Left ventricle myocardium inferior (tissue), 1 donor: ENCODE measurements at places on chromosomes 13 and 19. TPM values are rescaled to one million over a fixed set of nuclear protein-coding genes. Genes with fewer than 3 reads are reported as not detected.
A peak's percentile ranks its signal among the peaks of the same experiment; 100 is the strongest.

DNA sequence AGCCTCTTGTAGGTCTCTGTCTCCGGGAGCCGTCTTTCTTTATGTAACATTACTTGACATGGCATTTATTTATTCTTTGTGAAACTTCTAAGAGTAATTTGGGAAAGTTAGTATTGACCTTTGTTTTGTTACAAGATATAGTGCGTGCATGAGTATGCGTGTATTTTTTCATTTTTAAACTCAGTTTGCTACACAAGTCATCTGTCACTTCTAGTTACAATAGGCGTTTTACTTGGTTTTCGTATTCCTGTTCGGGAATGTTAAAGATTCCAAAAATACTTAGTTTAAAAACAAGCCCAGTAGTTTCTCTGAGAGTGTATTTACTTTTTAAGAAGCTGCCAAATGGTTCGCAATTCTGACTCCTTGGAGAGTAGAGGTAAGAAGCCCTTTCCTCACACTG is 3.2 kb downstream of the PDS5B start:
- DNase-seq: no peak

- DNase-seq: no peak
These were observed 310.4 kb downstream of the SPRY2 start for GRCh38 chr13:80030491-80030890.

DNA sequence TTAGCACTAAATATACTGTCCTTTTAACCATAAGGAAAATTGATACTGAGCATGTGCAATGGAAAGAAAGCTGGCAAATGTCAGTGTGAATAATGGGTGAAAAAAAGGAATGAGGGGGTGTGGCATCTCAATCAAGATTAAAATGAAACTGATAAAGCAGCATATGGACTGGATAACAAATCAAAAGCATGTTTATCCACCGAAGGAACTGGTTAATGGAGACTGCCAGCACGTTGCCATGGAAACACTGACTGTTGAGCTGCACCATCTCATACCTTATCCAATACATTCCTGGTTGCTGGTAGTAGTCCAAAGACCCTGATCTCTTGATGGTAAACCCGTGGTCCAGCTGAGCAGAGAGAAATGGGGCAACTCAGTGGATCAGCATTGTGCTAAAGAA is 311.4 kb upstream of the MAB21L1 start:
- DNase-seq: no peak

GRCh38 chr19:1025960-1026782 is at the start of gene CNN2:
CNN2 (plus strand) TSS chr19:1026608; CDS start chr19:1026662, 54 bp downstream.
- peak; percentile 84 for DNase-seq

DNA sequence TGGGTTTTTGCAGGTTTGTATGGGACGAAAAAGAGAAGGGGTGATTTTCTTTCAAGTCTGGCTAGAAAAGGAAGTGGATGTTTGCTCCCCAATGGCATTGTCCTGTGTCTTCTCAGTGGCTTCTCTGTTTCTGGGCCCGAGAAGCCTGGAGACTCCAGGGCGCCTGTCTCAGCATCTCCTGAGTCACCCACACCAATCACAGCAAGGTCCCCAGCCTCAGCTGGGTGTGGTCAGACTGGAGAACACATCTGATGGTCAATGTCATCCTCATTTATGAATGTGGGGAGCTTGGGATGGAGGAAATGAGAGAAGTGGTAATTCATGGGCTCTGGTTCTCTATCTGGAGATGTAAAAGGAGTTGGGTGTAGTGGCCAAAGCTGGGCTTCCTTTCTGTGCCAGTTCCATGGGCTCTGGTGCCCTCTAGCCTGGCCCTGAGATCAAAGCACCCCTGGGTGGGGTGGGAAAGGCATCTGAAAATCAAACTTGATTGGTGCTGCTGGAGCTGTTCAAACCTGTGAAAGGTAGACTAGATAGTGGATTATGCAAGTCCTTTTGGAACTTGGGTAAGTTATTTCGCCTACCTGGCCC is 13.4 kb downstream of the RASL11A start:
- DNase-seq: no peak

GRCh38 chr19:48965806-48966540 is 864 bp downstream of the FTL start:
- DNase-seq: peak; percentile 89

- no peak for DNase-seq
These were observed 17.9 kb downstream of the NECTIN2 start for GRCh38 chr19:44863990-44864389.

DNA sequence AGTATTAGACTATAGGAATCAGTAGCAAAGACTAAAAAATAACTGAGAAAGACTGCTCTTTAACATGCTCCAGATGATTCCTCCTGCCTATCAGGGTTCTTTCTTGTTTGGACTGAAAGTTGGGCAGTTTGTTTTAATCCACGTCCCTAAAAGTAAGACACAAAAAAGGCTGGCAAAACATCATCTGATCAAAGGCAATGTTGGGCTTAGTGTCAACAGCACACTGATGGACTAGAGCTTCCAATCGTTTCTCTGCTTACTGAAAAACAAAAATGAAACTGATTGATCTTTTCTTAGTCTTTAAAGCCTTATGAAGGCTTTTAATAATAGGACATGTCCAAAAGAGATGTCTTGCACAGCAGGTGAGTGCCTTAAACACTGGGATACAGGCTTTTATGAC is 1567.9 kb upstream of the PRR20A start:
- no peak for DNase-seq

DNA sequence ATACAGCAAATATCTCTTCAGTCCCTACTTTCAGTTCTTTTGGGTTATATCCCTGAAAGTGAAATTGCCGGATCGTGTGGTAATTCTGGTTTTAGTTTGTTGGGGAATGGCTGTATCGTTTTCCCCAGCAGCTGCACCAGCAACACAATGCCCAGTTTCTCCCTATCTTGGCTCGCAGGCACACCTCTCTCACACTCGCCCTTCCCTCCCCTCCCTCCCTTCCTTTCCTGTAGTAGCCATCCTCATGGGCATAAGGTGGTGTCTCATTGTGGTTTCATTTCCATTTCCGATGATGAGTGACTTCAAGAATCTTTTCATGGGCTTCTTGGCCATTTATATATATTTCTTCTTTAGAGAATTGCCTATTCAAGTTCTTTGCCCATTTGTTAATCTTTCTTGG is 8.6 kb upstream of the GPR18 start:
- no peak for DNase-seq

- no peak for DNase-seq
These were observed 628 bp downstream of the BEST2 start for GRCh38 chr19:12752056-12752781.

DNA sequence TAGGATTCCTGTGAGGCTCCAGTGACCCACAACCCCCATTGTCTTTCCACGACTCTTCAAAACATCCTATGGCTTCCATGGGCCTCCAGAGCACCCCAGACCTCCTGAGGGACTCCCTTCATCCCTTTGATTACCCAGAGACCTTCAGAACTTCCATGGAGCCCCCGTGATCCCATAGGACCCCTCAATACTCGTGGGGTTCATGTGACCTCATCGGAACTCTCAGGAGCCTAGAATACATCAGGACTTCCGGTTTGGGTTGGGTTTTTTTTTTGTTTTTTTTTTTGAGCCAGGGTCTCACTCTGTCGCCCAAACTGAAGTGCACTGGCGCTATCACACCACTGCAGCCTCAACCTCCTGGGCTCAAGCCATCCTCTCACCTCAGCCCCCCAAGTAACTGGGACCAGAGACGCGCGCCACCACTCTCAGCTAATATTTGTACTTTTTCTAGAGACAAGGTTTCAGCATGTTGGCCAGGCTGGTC is 774 bp downstream of the ALDH16A1 start:
- no peak for DNase-seq

- DNase-seq: peak; percentile 62
These were observed 15.7 kb downstream of the PNPLA6 start for GRCh38 chr19:7550987-7551761.

DNA sequence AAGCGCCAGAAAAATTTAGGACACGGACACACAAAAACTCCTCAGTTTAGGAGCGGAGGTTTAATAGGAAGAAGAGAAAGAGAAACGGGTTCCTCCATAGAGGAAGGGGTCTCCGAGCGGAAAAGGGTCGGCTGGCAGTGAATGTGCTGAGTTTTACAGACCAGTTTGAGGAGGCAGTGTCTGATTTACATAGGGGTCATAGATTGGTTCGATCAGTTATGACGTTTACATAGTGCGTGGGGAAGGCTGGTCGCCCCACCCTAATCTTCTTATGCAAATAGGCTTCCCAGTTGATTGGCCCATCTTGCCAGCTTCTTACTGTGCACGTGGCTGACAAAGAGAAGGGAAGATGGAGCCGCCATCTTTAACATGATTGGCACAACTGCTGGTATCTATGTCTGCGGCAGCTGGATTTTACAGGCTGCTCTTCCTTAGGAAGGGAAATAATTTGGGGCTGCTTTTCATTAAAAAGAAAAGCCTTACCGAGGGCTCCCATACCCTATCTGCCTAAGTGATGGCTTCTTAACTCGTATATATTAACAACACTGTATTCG is 1.2 kb upstream of the ZNF225 start:
- DNase-seq: no peak

- DNase-seq: no peak
These were observed 9.0 kb downstream of the FPR3 start for GRCh38 chr19:51803967-51804366.

- DNase-seq: no peak
These were observed 61.6 kb downstream of the ANKRD10 start for GRCh38 chr13:110853235-110853721.

- DNase-seq: no peak
These were observed 2.5 kb downstream of the URI1 start for GRCh38 chr19:29944390-29945012.

GRCh38 chr13:80132741-80133601 is 208.0 kb downstream of the SPRY2 start:
- DNase-seq: peak; percentile 47

DNA sequence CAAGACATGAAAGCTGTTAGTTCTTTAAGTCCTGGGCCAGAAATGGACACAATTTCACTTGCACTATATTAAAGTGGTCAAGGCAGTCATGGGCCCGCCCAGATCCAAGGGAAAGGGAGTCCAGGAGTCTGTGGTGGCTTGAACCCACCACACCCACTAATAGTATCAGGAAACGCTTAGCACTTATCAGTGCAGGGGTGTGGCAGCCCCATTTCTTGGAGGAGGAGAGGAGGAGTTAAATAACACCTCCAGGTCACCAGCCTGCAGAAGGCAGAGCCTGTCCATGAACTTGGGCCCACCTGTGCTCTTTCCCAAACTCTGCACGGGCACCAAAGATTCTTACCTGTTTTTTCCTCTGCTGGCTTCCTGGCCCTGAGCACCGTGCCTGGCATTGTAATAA is 5.4 kb upstream of the NTN5 start:
- no peak for DNase-seq

GRCh38 chr13:30882026-30882850 is 23.8 kb upstream of the MEDAG start:
- no peak for DNase-seq

GRCh38 chr19:1324806-1325567 is 39.3 kb downstream of the EFNA2 start:
- peak; percentile 39 for DNase-seq

- DNase-seq: no peak
These were observed 13.9 kb downstream of the NLRP12 start for GRCh38 chr19:53810187-53810546.

DNA sequence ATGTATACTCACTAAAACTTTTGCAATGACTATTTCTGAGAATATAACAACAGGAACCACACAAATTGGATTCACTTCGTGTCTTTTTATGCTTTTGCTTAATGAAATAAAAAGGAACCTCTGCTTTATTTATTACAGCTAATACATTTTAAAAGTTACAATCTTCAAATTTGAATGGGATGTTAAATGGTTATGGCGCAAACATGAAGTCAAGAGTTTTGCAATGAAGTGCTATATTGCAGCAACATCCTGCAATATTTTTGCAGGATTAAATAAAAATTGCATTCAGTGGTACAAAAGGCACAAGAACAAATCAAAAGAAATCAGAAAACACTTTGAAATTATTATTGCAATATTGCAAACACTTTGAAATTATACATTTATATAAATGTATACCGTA is 1519.0 kb upstream of the MIR17HG start:
- no peak for DNase-seq

GRCh38 chr19:54729416-54730188 is 5.4 kb downstream of the KIR3DL3 start:
- DNase-seq: no peak

GRCh38 chr13:23748109-23748990 is 140.8 kb downstream of the MIPEP start:
- no peak for DNase-seq

- no peak for DNase-seq
These were observed 1.2 kb downstream of the TBC1D17 start for GRCh38 chr19:49878744-49879070.

- no peak for DNase-seq
These were observed 29.1 kb downstream of the CNFN start for GRCh38 chr19:42360787-42361544.

GRCh38 chr19:35167251-35168119 is 12.9 kb downstream of the FXYD5 start:
- no peak for DNase-seq

GRCh38 chr19:13127811-13128575 is 9.9 kb downstream of the NACC1 start:
- DNase-seq: no peak

- DNase-seq: no peak
These were observed 1154.6 kb downstream of the OLFM4 start for GRCh38 chr13:54183166-54183565.

DNA sequence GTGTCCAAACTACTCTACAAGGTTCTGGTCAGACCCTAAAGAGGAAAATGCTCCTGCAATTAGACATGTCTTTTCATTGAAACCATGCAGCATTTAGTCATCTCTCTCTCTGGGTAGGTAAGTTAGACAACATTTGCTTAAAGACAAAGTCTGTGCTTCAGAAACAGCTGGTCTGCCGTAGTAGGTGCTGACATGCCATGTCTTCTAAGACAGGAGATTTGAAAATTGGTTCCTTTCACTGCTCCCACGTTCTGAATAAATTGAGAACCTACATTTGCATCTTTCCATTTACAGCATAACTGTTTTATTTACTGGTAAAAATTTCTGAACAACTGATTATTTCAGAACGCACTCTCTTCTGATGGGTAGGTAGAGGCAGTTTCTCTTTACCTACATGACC is 494.0 kb downstream of the EFNB2 start:
- DNase-seq: no peak

MEIOSIN gene
- not detected for total RNA-seq

CCDC61 gene
- 8.7 TPM for total RNA-seq

PEAK3 gene
- total RNA-seq: 0.77 TPM

IRF3 gene
- 34.5 TPM for total RNA-seq

OR1M1 gene
- total RNA-seq: not detected

RGS9BP gene
- total RNA-seq: 8.6 TPM

AKT1S1 gene
- total RNA-seq: 36.0 TPM

OR4F17 gene
- total RNA-seq: not detected

POGLUT2 gene
- 3.4 TPM for total RNA-seq

OR7G2 gene
- total RNA-seq: not detected

HPN gene
- 3.4 TPM for total RNA-seq

ZNF701 gene
- 18.4 TPM for total RNA-seq

IL17D gene
- 1.2 TPM for total RNA-seq

IZUMO2 gene
- not detected for total RNA-seq

BEST2 gene
- not detected for total RNA-seq
